ENCODE measurements at places on chromosomes 1 and 21.

DNA sequence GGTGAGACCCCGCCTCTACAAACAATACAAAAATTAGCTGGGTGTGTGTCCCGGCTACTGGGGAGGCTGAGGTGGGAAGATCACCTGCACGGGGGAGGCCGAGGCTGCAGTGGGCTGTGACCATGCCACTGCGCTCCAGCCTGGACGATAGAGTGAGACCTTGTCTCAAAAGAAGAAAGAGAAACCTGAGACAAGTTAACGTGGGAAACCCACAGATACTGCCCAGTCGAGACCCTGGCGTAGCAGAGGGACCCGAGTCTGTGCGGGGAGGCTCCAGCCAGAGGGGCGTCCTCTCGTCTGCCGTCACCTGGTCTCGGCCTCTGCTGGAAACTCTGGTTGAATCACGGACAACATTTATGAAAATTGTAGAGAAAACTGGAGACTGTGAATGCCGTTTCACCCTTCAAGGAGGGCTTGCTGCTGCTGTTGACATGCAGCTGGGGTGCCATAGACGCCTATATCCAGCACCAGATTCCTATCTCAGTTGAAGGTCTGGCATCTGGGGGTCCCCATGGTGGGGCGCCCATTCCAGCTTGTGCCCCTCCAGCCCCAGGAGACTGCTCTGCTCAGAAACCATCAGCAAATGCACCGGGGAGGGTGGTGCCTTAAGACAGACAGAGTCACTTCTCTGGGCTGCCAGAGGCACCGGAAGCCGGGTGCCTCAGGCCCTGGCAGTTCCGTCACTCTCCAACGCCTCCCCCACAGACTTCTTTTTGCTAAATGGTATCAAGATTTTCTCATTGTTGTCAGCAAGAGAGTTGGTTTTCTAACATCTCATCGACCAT is 13.6 kb upstream of the CDK11B start:
- no peak for DNase-seq

DNA sequence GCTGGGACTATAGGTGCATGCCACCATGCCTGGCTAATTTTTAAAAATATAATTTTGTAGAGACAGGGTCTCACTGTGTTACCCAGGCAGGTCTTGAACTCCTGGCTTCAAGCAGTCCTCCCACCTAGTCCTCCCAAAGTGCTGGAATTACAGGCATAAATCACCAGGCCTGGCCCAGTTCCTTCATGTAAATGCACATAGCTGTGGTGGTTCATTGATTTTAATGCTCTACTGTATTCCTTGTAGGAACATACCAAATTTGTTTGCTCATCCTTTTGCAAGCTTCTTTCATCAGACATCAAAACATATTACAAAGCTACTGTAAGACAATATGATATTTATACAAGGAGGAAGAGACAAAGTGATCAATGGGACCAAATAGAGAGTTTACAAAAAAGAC is 237.5 kb upstream of the ESRRG start:
- no peak for DNase-seq

DNA sequence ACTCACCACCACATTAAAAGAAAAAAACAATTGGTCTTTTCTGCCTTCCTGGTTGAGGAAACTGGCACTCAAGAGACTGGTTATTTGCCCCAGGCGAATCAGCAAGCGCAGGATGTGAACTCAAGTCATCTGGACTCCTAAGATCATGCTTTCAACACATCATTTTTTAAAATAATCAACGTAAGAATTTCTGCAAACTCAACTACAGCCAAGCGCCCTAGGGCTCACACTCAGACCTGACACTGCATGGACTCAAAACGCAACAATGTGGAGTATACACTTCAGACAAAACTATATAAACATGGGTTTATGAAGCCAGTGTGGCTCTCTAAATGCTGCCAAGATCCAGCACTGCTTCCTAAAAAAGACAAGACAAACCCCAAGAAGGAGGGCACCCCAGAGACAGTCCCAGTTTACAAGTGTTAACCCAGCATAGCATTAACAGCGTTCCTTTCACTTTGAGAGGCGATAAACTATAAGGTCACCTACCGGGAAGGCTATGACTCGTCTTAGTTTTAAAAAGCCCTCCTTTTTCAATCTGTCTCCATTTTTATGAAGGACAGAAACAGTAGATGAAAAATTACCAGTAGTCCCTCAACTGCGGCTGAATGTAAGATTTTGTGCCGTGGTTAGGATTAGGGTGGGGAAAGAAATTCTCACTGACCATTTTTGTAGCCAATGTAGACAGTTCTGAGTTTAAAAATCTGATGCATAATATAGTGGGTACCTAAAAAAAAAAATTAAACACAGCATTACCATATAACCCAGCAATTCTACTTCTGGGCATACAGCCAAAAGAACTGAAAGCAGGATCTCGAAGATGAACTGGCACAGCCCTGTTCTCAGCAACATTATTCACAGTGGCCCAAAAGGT is 54.8 kb downstream of the SIPA1L2 start:
- no peak for DNase-seq

GRCh38 chr1:68010543-68010942 is 39.9 kb downstream of the DIRAS3 start:
- no peak for DNase-seq

DNA sequence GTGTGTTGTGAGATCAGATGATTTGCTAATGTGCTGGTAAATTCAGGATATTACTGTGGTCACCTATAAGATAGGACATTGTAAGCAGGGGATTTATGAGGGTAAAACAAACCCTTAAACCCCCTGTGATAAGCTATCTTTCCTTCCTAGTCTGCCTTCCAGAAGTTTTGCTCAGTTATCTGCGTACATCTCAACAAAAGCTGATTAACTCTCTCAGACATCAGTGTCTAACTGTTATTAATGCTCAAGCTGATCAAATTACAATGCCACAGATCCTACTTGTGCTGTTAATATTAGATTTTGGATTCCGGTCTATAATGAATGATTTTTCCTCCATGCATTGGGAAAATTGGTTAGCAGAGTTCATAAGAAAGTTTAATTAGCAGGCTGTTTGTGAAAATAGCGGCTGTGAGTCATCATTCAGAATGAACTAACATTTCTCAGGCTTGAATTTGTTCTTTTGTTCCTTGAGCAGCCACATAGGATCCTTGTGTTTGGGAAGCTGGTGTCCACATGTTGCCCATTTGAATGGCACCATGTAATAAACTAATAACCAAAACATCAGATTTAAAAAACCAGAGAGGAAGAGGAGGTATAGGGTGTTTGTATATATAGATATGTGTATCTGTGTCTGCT is 48.7 kb downstream of the ELAVL4 start:
- DNase-seq, result no peak

DNA sequence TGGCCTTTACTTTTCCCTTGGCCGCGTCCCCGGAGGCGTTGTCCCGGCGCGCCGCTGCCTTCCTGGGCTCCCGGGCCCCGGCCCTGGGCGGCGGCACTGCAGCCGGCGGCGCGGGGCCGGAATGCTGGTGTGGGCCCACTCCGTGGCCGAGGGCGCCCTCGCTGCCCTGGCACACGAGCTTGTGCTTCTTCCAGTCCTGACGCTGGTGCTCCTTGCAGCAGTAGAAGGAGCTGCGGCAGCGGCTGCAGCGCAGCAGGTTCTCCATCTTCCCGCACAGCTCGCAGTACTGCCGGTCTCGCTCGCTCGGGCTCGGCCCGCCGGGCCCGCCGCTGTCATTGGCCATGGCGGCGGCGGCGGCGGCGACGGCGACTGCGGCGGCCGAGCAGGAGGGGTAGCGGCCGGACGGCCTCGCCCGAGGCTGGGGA is 529 bp downstream of the EGLN1 start:
- peak; percentile 60 for DNase-seq

DNA sequence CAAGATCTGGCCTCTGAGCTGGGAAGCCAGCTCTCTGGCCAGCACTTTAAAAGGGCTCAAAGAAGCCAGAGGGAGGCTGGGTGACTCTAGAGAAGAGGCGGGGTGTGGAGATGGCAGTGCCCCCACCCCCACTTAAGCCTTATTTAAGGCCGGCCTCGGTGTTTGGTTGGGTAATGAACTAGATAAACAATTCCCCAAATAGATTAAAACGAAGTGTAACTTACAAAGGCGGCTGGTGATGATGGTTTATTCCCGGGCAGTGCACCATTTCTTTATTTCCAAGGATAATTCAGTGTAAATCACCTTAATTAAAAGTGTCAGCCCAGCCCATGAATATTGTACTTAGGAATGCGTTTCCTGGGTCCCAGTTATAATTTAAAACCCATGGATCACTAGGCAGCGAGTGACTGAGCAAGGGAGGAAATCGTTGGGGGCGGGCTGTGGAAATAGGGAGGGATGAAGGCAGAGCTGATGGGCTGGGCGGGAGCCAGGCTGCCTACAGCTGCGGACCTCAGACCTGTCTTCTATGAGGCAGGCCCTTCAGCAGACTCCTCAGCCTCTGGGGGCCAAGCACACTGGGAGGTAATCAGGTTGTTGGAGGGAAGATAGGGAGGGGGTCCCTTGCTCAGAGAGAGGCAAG is 54.9 kb downstream of the TMEM53 start:
- DNase-seq, result no peak

DNA sequence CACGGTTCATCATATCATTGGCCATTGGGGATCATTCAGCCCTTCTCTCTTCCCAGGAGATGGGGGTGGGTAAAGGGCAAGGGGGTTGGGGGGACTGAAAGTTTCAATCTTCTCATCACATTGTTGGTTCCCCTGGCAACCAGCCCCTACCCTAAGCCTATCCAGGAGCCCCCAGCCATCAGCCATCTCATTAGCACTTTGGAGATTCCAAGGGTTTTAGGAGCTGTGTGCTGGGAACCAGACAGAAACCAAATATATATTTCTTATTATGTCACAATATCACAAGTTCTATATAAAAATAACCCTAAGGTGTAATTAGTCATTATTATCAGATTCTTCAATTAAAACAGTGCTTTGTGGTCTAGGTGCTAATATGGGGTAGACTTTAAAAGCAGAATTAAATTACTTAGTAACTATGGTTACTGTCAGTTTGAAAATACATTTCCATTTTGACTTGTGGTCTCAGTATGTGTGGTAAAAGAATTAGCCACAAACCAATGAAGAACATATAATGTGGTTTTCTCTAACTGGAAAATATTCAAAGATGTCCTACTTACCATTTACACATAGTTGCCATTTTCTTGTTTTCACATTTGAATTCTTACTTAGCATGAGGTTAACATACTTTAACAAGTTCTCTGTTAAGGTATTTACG is 28.1 kb downstream of the IL23R start:
- peak; percentile 34 for DNase-seq

DNA sequence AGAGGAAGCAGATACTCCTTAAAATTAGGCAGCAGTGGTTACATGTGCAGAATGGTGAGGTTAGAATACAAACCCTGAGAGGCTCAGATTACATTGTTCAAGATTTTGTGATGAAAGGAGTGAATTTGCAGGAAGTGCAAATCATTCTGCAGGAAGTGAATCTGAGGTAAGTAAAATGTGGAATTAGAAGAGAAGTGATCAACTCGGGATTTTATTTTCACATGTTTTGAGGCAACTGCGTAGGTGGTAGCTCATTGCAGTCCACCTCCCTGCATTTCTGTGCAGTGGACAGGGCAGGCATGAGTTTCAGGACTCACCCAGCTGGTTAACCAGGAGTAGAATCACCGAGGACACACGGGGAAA is 2.1 kb upstream of the PLA2G2C start:
- DNase-seq, result no peak

GRCh38 chr21:33783187-33783979 is 132.2 kb downstream of the ATP5PO start:
- no peak for DNase-seq

GRCh38 chr1:69320757-69321211 is 246.9 kb upstream of the LRRC7 start:
- DNase-seq, result peak; percentile 21

DNA sequence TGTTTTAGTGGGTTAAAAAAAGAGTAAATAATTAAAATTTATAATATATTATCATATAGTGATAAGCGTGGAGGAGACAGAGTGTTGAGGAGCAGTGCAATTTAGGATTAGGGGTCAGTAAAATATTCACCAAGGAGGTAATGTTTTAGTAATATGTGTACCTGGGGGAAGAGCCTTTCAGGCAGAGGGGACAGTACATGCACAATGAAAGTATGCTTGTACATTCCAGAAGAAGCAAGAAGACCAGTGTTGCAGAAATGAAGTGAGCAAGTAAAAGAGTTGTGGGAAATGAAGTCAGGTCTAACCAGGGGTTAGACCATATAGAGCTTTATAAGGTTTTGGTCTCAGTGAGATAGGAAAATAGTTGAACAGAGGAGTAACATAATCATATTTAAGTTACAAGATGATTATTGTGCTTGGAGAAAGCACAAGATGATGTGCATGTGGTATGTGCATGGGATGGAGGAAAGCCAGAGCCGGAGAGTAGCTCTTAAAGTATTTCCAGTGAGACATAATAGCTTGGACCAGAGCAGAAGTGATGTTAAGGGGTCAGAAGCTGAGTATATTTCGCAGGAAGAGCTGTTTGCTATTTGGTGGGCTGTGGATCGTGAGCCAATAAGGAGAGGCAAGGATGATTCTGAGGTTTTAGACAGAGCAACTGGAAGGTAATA is 44.8 kb downstream of the SNX7 start:
- DNase-seq, result no peak

Data from GM20000 (cell line).